ENCODE measurements at places on chromosomes 1 and 21. TPM values are rescaled to one million over a fixed set of nuclear protein-coding genes. Genes with fewer than 3 reads are reported as not detected.

DNA sequence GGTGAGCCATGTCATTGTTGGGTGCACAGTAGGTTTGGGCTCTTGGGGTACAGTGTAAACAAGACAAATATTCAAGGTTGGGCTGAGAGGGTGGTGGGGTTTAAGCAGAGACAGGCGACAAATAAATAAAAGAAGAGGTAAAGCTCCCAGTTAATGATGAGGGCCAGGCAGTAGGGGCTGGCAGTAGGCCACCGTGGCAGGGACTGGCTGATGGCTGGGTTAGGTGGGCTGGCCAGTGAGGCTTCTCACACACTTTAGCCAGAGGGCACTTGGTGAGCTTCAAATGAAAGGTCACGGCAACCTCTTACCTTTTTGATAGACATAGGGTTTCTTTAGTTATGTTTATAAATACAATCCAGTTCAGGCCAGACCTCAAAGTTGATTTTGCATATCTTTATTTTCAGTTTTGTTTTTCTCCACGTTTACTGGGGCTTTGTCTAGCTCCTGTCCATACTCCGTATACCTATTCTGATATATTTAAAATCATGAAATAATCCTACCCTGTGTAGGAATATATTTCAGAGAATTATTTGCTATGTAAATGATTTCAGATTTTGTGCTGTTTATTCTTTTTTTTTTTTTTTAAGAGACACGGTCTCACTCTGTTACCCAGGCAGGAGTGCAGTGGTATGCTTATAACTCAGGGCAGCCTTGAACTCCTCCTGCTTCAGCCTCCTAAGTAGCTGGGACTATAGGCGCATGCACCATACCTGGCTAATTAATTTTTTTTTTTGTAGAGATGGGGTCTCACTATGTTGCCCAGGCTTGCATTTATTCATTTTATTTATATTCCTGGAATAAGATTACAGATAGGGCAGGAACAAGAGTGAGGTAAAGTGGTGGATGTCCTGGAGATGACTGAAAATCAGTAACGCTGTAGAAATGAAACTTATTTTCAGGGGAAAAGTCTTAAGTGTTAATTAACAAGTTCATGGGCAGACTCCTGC is 122.7 kb downstream of the RYR2 start:
- no peak for DNase-seq

DNA sequence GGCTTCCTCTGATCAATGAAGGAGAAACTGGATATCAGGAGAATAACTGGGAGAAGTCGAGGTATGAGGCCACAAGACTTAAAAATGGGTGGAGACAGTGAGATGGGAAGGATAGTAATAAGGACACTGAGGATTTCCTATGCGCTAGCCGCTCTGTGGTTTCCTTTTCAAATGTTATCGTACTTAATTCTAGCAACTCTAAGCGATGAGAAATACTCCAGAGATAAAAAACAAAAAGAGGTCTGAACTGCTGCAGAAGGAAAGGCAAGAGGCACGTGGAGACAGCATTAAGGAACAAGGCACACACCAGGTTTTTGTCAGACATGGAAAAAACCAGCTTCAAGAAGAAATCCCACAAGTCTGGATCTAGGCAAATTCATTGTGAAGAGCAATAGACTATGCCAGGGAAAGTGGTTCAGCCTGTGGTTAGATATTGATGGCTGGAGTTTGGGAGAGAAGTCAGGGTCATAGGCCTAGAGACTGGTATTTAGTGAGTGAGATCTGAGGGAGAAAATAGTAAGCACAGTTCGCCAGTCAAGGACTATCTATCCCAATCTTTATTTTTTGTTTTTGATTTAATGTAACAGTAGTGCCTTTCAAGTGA is 5.3 kb downstream of the CLCA2 start:
- peak; percentile 6 for DNase-seq

GRCh38 chr21:34223376-34223775 is 140.4 kb upstream of the KCNE2 start:
- DNase-seq, result no peak

DNA sequence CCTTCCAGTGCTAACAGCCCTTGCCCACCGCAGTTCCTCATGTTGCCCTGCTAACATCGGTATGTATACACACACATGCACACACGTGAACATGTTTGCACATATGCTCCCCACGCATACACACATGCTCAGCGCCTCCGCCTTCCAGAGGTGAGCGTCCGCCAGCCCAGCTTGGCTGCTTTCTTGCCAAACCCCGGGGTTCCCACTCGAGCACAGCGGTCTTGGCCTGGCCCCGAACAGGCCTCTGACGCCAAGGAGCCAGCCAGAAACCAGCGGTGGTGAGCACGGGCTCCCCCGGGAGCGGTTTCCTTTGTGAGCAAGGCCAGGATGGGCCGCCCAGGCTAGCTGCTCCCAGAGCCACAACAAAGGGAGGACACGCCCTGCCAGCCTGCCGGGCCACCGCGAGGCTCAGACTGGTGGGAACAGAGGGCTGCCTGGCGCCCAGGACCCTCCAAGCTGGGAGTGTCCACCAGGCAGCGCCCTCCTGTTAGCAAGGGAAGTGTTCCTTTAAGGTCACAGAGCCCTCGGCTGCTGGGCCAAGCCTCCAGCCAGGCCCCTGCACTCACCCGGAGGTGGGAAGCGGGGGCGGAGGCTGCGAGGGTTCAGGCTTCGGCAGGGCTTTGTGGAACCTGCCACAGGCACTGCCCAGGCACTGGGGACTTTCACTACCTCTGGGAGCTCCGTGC is 65.4 kb downstream of the ALPL start:
- no peak for DNase-seq

AADACL3 gene
- total RNA-seq, result not detected

PYHIN1 gene
- not detected for total RNA-seq

All from Karpas-422 (cell line).